ENCODE measurements at places on chromosomes 1 and 21.

DNA sequence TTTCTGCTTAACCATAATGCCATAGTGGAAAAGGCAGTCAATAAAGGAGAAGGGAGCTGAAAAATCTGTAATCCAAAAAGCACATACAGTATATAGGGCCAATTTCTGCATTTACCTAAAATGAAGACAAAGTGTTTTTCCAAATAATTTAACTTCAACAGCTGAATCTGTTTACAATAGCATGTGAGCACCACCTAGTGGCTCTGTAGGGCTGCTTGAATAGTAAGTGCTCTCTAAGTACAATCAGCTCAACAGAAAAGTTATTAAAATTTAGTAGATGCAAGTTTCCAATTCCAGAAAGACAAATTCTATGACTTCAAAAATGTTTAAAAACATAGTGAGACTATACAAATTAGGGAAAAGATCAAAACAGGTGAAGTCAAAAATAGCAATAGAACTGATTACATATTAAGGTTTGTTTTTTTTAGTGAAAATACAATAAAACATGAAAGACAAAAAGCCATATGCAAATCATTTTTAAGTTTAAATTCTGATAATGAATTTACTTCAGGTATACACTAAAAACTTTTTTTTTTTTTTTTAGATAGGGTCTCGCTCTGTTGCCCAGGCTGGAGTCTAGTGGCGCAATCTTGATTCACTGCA is 220.0 kb downstream of the SETD4 start:
- peak; percentile 49 for DNase-seq

GRCh38 chr1:61102041-61102440 is 19.7 kb downstream of the NFIA start:
- DNase-seq = no peak

DNA sequence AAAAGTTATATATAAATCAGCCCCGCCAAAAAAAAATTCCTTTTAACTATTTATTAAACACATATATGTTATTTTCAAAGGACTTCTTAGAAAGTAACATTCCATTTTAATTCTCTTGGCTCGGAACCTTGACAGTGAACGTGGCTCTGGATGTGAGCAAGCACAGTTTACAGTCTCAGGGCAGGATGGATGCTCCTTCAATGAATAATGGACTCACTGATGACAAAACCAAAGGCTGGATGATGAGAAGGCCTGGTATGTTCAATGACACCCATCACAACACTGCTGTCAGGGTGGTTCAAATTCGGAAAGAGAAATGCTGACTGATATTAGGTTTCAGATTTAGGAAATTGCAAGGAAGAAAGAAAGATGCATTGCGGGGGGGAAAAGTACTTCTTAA is 148.8 kb downstream of the SIPA1L2 start:
- no peak for DNase-seq

- DNase-seq = no peak
Measured at GRCh38 chr1:33330906-33331305, 10.0 kb upstream of the A3GALT2 start.

DNA sequence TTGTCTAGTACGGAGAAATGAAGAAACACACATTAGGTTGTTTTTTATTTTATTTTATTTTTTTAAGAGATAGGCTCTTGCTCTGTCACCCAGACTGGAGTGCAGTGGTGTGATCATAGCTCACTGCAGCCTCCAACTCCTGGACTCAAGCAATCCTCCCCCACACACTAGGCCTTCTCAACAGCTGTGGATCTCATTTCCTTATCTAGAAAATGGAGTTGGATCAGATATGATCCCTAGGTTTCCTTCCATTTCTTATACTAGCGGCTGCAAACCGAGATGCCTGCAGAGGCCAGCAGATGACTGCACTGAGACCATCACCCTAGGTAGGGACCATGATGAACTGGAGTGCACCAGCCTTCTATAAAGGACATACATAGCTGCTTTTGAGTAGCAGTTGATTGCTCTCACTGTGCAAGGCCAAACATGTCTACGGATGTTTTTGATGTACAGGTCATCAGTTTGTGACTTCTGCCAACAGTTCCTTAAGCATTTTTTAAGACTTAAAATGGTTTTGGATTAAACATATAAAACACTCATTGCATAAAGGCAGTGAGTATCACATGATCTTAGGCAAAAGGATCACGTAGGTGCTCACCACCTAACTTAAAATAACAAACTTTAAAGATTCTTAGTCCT is 11.4 kb upstream of the KLHL12 start:
- DNase-seq = no peak

DNA sequence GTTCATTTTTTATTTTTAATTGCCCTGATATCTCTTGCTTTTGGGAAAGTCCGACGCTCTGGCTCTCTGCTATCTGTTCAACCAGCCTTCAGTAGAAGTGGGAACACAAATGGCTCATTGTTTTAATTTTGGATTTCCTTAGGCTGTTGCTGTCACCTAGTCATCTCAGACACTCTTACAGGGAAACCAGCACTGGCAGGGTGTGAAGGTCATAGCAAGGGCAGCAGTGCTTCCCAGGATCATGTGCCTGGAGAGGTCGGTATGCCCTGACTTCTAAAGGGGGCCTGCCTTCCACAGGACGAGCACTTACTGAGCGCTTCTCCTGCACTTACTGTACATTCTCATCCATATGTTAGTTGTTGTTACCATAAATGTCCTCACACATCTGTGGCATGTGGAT is 224.2 kb downstream of the DISC1 start:
- DNase-seq = no peak

DNA sequence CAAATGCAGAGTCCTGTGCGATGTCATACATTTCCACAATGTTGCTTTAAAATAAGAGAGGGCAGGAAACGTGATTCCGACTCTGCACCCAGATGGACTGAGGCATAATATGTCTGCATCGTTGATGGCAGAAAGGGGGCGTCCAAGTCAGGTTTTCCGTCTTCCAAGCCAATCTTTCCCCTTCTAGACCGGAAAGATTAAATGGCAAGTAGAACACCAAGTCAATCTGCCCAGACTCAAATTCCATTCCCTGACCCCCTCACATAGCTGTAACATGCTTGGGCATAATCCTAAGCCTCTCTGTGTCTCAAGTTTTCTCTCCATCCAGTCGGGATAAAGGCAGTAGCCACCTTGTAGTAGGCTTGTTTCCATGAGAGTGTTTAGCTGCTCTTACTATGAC is 14.4 kb downstream of the PCP4 start:
- DNase-seq = no peak

DNA sequence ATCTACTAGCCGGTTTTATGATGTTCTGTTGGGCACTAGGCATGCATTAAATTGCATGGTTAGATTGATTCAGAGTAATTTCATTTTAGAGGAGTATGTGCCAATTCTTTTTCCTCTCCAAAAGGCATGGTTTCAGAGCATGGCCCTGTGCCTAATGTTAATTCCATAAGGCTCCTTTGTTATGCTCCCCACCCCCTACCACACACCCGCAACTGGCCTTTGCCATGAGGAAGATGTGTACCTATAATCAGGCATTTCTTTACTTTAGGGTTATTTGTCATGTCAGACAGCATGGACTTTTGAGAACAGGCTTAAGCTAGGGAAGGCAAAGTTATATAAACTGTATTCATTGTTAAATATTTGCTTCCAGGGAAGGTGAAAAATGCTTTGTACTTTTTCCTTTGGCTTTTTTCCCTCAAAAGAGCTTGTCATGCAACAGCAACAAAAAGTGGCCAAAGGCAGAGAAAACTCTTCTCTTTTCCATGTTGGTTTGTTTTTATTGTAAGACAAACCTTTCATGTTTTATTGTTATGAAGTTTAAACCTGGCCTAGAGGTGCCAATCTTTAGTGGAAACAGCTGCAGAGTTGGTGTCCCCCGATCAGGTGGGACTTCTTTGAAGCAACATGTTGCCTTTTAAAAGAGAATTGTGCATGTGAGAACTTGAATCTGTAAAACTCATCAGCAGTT is 24.3 kb upstream of the NBL1 start:
- DNase-seq = no peak

DNA sequence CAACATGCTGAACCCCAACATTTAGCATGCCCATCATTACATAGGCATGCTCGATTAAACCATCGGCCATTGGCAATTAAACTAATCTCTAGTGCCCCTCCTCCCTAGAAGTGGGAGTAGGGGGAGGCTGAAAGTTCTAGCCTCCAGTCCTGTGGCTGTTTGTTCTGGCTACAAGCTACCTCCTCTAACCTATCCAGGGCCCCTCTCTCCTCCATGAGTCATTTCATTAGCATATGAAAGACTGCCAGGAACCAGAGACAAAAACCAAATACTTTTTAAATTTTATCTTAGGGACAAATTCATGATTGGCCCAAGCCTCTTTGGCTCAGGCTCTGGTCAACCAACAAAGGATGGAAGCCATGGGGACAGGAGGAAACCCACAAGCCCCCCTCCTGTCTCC is 231.1 kb downstream of the CACNA1E start:
- no peak for DNase-seq

GRCh38 chr1:223215026-223215425 is 72.0 kb upstream of the TLR5 start:
- no peak for DNase-seq

GRCh38 chr1:64268653-64269557 is 65.5 kb downstream of the UBE2U start:
- peak; percentile 46 for DNase-seq

- DNase-seq = no peak
Measured at GRCh38 chr1:155019377-155020245, 14.0 kb downstream of the DCST2 start.

GRCh38 chr1:217899614-217900013 is 268.5 kb downstream of the SPATA17 start:
- no peak for DNase-seq

- DNase-seq = no peak
Measured at GRCh38 chr1:100583827-100584226, 45.9 kb downstream of the GPR88 start.

DNA sequence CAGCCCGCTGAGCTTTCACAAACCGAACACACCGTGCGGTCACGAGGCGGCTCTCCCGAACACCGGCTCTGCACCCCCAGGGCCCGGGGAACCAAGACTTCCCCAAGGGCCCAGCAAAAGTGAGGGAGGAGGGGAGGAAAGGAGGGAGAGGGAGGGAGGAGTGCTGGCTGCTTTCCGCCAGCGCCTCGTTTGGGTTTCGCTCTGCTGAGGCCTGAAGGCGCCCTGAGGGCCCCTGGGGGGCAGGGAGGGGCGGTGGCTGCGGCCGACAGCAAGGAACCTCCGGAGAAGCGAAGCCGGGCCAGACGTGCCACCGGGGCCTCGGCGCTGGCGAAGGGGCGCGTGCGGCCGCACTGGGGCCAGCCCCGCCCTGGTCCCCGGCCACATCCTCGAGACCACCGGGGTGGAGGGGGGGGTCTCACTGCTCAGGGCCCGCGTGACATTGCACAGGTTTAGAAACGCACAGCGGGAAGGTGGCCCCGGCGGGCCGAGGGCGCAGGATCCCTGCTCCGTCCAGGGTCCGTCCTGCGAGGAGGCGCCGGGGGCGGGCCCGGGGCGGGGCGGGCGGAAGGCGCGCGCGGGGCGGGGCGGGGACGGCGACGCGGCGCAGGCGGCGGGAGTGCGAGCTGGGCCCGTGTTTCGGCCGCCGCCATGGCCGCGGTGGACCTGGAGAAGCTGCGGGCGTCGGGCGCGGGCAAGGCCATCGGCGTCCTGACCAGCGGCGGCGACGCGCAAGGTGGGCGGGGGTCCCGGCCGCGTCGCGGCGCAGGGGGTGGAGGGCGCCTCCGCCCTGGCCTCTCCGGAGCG is at the start of gene PFKL:
TSS of gene PFKL (plus strand) at position 596 of the 804 bp plus-strand sequence. CDS start at position 649, 53 bp downstream.
- peak; percentile 60 for DNase-seq

DNA sequence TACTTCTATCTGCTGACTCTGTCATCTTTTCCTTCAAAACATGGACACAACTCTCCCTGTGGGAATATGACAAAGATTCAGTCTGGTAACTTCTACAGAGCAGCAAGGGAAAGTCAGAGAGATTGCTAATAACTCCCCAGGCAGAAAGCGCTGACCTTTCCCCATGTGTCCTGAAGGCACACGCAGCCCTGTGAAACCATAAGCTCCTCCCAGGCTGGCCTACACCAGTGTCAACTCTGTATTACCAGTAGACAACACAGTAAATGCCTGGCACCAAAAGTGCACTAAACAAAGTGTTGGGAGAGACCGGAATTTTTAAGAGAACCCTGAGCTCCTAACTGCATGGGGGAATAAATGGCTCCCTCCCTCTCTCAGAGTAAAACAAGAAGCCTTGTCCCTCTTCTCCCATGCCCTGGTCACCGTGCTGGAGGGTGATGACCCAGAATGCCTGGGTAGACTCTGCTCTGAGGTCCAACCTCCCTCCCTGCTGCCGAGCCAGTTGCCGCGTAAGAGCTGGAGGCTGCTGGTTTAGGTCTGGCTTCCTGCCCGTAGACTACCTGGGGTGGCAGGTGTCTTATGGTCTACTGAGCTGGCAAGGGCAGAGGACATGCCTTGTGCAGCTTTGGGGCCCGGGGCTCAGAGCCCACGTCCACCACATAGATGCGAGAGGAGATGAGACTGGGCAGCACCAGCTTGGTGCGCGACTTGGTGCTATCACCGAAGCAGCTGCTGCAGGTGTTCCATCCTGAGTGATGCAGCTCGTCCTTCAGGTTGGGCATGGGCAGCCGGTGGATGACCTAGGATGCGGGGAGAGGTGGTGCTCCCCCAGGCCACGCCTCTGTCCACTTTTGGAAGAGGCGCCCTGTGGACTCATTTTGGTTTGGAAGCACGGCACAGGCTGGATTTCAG is 3.9 kb downstream of the SELENBP1 start:
- no peak for DNase-seq

DNA sequence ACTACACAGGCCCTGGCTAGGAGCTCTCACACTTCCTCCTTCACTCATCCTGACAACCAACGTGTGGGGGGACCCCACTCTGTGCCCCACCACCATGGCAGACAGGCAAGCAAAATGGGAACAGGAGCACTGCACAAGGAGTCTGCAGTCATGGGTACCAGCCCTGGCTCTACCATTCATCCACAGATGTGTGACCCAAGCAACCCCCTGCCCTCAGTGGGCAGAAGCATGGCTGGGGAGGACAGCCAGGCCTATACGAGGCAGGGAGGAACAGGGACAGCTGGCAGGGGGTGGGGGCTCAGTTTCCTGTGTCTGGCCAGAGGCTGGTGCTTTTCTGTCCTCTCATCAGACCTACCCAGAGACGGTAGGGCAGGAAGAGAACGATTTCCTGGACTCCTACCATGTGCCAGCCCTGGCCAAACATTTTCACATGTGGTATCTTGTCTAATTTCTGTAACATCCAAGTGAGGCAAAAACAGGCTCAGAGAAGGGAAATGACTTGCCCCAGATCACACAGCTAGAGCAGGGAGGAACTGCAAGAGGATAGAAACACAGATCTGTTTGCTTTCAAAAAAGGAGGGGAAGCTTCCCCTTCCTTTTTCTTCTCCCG is 178.0 kb downstream of the HIVEP3 start:
- DNase-seq = no peak

- DNase-seq = no peak
Measured at GRCh38 chr1:155071701-155072100, 6.9 kb upstream of the EFNA3 start.

- peak; percentile 82 for DNase-seq
Measured at GRCh38 chr1:2300004-2300771, 72.1 kb downstream of the SKI start.

DNA sequence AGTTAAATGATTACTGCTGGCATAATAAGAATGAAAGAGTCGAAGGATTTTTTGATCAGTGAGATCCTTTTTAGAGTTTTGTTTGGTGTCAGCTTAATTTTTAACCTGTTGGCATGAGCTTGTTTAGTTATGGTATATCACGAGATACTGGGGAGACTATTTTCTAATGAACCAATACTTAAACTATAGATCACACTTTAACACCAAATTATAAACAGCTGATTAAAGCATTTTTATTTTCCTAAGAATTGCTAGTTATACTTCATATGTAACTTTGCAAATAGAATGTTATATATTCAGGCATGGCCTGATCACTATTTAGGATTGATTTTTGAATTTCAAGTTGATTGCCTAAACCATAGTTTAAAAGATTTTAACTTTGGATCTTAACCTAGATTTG is 6.0 kb downstream of the DDX20 start:
- no peak for DNase-seq

GRCh38 chr1:1869469-1869868 is 21.4 kb downstream of the GNB1 start:
- no peak for DNase-seq

All from activated naive CD4-positive, alpha-beta T cell treated with Interleukin-2 at 50 U/mL for 16 hours (primary cell).